Jurkat, Clone E6-1 (cell line): ENCODE measurements at places on chromosomes 11 and 22.
A peak's percentile ranks its signal among the peaks of the same experiment; 100 is the strongest.

DNA sequence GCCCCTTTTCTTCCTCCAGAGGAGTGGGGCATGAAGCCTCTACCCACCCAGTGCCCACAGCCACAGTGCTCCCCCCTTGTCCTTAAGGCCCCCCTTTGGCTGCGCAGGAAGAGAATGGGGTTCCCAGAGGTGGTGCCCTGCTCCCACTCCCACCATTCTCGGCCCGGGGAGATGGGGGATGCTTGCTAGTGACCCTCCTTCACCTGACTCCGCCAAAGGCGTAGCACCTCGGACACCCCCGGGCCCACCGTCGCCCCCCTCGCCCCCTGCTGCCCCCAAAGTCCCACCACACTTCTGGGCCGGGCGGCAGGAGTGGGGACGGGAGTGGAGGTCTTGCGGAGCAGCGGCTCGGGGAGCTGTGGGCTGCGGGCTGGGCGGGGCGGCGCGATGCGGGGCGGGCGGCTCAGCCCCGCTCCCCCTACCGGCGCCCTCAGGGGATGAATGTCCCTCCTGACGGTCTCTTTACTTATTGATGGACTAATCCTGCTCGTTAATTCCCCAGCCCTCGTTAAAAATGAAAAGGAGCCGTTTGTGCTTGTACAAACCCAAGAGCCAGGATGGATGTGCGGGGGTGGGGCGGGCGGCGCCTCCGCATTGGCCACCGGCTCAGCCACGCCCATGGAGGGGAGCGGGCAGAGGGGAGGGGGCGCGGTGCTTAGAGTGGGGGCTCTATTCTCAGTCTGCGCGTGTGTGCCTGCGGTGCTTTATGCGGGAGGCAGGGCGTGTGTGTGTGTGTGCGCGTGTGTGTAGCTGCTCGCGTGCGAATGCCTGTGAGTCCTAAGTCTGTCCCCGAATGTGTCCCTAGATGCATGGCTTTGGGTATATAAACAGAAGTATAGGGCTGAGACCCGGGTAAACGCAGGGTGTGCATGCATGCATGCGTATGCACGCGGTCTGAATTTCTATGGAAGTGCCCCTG lies 25.6 kb downstream of the SYT7 start:
- DNase-seq = no peak

DNA sequence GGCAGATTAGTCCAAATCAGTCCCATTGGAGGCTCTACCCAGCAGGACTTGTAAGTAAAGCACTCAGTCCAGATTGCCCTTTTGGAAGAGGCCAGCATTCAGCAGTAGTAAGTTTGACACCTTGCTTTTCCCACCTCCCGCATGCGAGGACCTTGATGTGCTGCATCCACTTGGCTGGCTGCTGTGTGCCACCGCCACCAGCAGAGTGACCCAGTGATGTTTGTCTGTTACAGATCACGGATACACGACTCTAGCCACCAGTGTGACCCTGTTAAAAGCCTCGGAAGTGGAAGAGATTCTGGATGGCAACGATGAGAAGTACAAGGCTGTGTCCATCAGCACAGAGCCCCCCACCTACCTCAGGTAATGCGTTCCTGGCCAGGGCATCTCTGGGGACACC lies 6.6 kb downstream of the SMARCB1 start:
- no peak for DNase-seq

- DNase-seq = no peak
Observed at GRCh38 chr11:95419915-95420314, 188.9 kb upstream of the SESN3 start.

DNA sequence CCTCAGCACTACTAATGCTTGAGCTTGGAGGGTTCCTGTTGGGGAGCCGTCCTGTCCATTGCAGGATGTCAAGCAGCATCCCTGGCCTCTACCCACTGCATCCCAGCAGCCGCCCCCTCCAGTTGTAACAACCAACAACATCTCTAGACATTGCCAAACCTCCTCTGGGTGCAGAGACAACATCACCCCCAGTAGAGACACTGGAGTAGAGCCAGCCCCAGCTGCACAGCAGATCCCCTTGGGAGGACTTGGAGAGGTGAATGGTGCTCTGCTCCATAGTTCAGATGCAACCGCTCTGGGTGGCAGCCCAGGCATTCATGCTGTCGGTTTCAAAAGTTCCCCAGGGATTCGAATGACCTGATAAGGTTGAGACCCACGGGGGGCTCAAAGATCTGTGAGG lies 259.0 kb downstream of the MN1 start:
- DNase-seq = no peak

DNA sequence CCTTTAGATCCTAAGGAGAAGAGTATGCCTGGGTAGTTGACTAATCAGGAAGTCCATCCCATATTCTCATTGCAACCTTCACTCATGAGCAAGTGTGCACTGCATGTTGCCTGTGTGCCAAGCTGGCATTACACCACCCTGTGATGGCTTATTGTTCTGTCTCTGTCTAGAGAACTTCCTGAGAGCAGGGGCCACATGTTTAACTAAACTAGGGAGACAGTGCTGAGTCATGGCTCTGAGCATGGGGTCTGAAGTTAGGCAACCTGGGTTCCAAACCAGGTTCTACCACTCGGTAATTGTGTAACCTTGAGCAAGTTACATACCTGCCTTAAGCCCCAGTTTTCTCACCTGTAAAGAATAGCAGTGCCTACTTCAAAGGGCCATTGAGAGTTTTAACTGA lies 39.6 kb downstream of the CSNK2A3 start:
- peak; percentile 16 for DNase-seq

- no peak for DNase-seq
Observed at GRCh38 chr11:57416436-57416835, 10.5 kb downstream of the SLC43A3 start.

DNA sequence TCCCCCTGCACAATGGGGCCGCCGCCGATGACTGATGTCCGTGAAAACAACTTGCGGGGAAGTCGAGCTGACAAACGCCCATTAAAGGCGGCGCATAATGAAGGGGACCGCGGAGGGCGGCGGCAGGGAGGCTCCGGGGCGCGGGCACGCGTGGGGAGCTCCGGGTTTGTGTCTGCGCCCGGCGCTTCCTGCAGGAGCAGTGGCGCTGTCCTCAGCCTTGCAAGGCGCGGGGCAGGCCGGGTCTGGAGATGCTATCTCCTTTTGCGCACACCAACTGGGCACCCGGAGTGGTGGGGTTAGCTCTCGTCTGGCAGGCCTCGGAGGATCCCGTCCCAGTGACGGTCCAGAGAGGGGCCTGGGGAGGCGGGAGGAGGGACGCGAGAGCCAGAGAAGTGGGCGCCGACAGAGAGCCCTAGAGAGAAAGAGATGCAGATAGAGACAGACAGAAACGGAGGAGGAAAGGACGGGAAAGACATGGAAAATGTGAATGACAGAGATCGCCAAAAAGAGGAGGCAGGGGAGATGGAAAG lies 390 bp upstream of the FGF3 start:
- no peak for DNase-seq

GRCh38 chr11:68258363-68258765 lies 13.4 kb downstream of the C11orf24 start:
- DNase-seq = no peak

GRCh38 chr11:46229230-46229629 lies 48.2 kb upstream of the CREB3L1 start:
- DNase-seq = no peak

GRCh38 chr22:38243007-38243765 lies 29.6 kb downstream of the TMEM184B start:
- no peak for DNase-seq

DNA sequence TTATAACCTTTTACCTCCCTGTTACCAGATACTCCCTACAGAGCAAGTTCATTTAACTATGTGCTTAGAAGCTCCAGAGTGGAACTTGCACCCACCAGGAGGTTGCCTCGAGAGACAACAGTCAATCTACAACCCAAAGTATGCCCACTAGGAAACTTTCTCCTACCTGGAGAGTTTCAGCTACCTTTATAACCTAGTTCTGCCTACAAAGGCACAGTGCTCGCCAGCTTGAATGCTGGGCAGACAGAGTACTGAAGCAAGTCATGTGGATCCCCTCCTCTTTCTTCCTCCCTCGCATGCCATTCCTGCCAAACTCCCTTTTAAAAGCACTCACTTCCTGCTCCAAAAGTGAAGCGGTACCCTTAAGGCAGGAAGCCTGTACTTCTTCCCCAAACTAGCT lies 258.9 kb downstream of the SWAP70 start:
- no peak for DNase-seq

GRCh38 chr22:44975427-44976262 lies 34.2 kb downstream of the PHF21B start:
- peak; percentile 78 for DNase-seq

DNA sequence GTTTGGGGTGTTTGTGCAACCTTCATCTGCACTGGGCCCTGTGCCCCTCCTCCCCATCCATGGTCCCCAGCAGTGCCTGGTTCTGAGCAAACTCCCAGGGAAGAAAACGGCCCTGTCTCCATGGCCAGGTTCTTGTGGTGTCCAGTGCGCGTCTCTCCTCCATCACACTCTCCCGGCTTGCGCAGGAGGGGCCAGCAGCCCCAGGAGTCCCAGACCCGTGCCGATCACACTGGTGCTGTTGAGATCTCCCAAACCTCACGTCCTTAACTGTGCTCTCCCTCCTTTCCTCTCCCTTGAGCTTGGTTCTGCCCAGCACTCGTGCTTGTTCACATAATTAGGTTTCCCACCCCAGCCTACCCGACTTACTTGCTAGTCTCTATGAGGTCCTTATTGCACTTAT lies 10.9 kb upstream of the GRK2 start:
- DNase-seq = no peak

DNA sequence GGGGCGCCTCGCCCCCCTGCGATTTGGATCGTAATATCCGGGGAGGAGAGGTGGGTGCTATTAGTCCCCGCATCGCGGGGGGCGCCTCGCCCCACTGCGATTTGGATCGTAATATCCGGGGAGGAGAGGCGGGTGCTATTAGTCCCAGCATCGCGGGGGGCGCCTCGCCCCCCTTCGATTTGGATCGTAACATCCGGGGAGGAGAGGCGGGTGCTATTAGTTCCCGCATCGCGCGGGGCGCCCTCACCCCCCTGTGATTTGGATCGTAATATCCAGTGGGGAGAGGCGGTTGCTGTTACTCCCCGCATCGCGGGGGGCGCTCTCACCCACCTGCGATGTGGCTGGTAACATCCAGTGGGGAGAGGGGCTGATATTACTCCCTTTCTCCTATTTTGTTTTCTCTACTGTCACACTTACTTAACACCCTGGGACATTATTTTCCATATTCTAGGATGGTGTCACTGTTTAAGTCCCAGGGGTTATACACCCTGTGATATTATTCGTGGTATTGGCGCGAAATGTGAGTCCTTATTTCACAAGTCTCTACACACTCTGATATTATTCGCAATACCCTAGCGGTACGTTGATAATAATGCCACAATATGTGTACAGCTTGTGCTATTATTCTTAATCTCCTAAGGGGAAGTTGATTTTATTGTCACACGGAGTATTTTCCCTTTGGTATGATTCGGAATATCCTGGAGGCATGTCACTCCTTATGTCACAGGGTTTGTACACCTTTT lies 57.8 kb upstream of the ALDH3B2 start:
- peak; percentile 85 for DNase-seq

GRCh38 chr11:125022551-125022950 lies 40.6 kb upstream of the SLC37A2 start:
- DNase-seq = no peak

GRCh38 chr22:41979423-41980250 lies 10.4 kb downstream of the SEPTIN3 start:
- no peak for DNase-seq

- DNase-seq = no peak
Observed at GRCh38 chr11:26780376-26781085, 58.7 kb upstream of the SLC5A12 start.

- DNase-seq = no peak
Observed at GRCh38 chr22:46449116-46449691, 88.2 kb downstream of the CELSR1 start.

DNA sequence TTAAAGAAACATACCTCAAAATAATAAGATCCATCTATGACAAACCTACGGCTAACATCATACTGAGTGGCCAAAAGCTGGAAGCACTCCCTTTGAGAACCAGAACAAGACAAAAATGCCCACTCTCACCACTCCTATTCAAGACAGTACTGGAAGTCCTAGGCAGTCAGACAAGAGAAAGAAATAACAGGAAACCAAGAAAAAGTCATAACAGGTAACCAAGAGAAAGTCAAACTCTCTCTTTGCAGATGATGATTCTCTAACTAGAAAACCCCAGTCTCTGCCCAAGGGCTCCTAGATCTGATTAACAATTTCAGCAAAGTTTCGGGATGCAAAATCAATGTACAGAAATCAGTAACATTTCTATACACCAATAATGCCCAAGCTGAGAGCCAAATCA lies 35.6 kb downstream of the TMEM123 start:
- no peak for DNase-seq

DNA sequence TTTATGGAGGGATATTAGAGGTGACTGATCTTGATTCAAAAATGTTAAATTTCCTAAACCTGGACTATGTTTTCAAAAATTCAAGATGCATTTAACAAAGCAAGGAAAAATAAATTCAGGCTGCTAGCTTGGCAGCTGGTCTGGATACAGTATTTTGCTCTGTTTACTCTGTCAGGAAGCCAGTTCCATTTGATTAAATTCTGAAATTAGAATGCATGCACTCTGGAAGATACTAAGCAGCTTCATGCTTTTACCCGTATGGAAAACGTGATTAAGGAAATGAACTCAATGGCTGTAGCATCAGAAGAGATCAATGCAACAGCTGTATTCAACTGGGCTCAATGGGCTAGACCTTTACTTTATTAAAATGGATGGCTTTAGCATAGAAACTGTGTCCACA lies 14.2 kb downstream of the C11orf71 start:
- no peak for DNase-seq

GRCh38 chr11:113884361-113884836 lies 9.0 kb upstream of the USP28 start:
- DNase-seq = no peak

GRCh38 chr11:5178046-5178837 lies 22.2 kb downstream of the OR51V1 start:
- no peak for DNase-seq
